GM10248 (cell line): ENCODE measurements at places on chromosomes 5 and 9.

GRCh38 chr5:177447611-177448243 is 1.1 kb downstream of the PRR7 start:
- DNase-seq, result no peak

DNA sequence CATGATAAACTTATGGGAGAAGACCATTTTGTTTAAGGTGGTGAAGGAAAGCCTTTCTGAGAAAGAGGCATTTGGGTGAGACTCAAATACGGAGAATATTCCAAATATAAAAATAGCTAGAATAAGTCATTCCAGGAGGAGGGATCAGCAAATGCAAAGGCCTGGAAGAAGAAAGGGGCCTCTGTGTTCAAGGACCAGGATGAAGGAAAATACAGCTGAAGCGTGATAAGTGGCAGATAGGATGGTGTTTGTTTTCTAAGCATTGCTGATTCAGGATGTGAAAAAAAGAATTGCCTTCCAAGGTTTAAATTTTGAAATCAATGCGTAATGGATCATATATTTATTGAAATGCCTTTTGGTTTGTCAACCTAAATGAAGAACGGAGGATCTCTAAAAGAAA is 59.4 kb upstream of the CAST start:
- DNase-seq, result no peak

- DNase-seq, result peak; percentile 73
Measured at GRCh38 chr9:128115187-128116103, 12.1 kb downstream of the PTGES2 start.

- DNase-seq, result no peak
Measured at GRCh38 chr5:178348356-178349074, 115.9 kb upstream of the PHYKPL start.

DNA sequence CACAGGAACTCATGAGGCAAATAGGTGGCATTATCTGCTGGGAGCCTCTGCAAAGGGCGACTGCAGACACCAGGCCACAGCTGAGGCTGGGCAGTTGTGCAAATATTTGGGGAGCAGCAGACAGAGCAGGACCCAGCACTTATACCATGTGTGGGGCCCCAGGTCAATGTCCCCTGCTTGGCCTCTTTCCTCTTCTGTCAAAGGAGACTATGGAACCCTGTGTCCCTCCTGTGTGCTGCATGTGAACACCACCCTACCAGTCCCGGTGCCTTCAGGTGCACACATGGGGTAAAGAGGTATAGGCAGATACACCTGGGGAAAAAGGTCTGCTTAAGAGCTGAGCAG is 50.8 kb downstream of the ROR2 start:
- DNase-seq, result no peak

DNA sequence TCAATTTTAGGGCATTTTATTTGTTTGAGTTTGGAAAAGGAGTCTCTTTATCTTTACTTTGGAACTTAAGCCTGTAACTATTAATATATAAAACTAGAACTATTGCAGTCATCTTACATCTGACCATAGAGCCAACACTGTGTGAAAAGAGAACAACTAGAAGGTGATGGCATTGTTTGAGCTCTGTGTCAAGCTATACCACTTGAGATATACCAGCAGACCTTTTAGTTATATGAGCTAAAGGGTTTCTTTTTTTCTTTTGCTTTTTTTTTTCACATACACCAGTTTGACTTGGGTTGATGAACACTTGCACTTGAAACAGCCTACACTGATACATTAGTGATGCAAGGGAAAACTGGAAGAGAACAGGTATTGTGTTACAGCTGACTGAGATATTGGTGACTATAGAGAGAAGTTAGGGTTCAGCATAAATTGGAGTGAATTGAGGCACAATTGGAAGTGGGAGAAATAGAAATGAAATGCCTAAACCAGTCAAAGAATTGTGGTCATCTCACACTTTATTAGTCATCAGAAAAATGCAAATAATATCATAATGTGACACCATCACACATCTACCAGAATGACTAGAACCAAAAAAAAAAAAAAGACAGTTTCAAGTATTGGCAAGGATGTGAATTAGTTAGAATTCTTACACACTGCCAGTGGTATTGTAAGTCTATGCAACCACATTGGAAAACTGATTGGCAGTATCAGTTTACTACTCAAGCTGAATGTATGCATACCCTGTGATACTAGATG is 60.9 kb downstream of the ADRB2 start:
- DNase-seq, result no peak

DNA sequence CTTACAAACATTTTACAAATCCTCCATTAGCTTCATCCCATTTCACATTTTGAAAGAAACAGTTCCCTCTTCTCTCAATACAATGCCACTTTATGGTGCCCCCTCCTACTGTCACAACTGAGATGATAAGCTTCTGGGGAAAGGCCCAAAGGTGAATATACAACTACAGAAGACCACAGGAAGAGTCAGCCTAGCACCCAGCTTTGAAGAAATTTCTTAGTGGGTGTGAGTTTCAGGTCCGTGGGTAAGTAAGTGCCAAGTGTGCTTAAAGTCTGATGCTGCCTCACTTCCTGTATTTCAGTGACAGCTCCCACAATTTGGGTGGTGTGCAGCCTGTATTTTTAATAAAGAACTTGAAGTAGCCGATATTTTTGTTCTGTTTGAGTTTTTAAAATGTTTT is 68.1 kb downstream of the ARHGEF28 start:
- DNase-seq, result peak; percentile 35

- DNase-seq, result no peak
Measured at GRCh38 chr5:135831851-135832555, 2.5 kb upstream of the SLC25A48 start.

DNA sequence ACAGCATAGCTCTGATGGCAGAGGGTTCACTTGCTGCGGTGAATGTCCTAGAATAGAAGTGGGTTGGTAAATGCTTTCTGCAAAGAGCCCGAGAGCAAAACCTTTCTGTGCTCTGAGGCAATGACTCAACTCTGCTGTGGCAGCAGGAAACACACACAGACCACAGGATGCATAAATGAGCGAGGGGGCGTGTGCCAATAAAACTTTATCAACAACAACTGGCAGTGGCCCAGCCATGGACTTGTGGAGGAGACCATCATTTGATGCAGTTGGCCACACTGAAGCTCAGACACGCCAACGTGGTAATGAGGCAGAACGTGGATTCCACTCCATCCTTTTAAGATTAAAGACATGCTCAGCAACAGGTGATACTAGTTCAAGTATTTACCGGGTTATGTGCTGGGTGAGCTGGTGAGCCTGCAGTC is 6.8 kb downstream of the MRPL36 start:
- peak; percentile 86 for DNase-seq

- no peak for DNase-seq
Measured at GRCh38 chr5:103829585-103829984, 267.0 kb upstream of the NUDT12 start.

GRCh38 chr5:179462040-179462439 is 88.3 kb upstream of the RUFY1 start:
- DNase-seq, result no peak

DNA sequence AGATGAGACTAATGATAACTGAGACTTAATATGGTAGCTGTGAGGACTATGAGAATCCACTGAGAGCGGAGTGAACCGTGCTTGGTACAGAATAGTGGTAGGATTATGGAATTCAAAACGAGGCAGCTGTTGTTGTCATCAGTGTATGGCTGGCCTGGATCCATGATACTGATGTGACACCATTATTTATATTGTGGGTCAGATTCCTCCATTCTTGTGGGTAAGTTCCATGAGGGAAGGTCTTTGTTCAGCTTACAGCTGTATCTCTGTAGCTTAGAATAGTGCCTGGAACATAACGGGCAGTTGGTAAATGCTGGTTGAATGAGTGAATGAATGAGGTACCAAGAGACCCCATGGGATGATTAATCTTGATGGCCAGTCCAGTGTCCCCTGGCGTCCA is 61.8 kb downstream of the ACER2 start:
- no peak for DNase-seq

- no peak for DNase-seq
Measured at GRCh38 chr5:9405196-9405754, 140.6 kb downstream of the SEMA5A start.

DNA sequence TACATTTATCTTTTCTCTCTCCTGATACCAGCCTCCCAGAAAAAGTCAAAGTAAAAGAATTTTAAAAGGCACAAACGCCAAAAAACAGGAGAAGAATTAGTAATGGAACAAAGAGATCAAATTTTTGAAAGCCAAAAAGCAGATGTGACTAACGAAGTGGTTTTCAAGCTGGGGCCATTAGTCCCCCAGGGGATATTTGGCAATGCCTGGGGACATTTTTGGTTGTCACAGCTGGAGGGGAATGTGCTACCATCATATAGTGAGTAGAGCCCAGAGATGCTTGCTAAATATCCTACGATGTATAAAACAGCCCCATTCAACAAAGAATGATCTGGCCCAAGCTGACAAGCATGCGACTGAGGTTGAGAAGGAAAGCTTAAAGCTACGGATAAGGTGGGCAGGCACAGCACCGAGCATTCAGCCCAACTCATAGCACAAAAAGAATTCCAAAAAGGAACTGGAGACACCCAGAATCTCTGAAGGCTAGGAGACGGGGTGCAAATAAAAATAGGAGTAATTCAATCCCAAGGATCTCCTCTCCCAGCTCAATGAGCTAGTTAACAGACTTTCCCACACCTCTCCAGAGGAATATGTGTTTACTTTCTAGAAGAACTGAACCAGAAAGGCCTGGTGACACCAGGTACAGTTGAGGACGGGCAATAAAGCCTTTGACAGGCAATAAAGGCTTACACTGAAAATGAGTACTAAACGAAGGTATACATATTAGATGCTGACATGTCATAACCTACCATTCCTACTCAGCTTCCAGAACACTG is 269.0 kb downstream of the DENND1A start:
- DNase-seq, result no peak

DNA sequence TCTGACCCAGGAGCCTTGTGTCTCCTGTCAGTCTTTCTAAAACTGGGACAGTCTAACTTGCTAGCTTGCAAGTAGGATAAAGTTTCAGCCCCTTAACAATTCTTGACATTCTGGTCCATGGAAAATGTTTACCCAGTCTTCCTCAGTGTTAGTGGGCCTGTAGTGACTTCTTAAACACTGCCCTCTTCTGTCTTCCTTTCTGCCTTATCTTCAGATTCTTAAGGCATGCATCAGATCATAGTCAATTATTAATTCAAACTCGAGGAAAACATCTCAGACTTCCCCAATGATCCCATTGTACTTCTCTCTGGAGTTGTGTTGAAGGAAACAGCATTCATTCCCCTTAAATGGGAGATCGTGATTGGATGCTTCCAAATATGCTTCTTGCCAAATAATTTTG is 1199.8 kb downstream of the DTWD2 start:
- DNase-seq, result no peak

DNA sequence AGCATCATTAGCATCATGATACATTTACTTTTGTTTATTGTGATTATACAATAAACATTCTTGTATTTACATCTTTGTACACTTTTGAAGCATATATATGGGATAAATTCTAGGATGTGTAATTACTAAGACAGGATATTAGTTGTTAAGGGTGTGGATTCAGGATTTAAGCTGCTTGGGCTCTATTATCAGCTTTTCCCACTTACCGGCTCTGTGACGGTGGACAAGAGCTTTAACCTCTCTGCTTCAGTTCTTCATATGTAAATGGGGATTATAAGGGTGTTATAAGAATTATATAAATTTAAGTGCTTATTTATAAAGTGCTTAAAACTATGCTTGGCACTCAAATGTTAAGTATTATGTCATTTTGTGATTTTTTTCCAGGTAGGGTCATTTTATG is 131.1 kb downstream of the FER start:
- DNase-seq, result no peak

DNA sequence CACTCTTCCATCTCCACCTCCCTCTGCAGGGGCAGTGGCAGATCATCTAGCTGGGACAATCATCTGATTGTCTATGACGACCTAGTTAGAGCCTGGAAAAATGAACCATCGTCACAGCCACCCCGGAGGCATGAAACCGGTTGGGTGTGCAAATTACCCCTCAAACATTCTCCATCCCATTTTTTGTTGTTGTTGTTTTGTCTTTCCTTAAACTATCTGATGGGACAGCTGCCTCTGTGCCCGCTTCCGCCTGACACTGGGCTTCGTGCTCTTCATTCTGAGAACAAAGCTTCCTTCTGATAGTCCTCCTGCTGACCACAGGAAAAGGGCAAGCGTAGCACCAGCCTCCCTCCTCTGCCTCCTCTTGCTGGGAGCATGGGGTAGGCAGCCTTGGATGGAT is 7.0 kb upstream of the NDST1 start:
- no peak for DNase-seq

DNA sequence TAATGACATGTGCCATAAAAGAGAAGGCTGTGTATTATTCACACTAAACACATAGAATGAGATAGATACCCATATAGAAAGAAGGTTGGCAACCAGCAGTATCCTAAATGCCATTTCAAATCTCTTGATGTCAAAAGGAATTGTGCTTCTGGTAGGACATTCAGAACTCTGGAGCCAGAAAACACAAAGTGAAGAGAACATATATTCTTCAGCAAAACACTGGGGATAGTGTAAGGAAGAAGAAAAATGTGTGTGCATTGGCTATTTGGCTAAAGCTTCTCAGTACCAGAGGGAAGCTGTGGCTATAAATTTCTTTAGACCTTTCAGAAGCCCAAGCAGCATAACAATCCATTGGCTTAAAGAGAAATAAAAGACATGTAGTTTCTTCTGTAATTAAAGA is 551.6 kb upstream of the C9orf72 start:
- DNase-seq, result no peak

DNA sequence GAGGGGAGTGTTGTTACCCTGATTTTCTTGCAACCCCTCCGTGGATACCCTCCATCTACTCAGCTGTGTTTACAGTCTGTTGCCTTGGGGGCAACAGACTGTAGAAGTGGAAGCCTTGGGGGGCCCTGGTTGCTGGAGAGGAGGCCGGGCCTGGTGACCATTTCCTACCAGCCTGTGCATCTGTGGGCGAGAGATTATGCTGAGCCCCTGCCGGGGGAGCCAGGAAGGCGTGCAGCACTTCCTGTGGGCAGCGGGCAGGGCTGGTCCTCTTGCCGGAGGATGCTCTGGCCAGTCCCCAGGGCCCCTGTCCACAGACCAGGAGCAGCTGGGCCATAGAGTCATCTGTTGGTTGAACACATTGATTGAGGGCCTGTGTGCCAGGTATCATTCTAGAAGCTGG is 11.1 kb downstream of the ERGIC1 start:
- no peak for DNase-seq

DNA sequence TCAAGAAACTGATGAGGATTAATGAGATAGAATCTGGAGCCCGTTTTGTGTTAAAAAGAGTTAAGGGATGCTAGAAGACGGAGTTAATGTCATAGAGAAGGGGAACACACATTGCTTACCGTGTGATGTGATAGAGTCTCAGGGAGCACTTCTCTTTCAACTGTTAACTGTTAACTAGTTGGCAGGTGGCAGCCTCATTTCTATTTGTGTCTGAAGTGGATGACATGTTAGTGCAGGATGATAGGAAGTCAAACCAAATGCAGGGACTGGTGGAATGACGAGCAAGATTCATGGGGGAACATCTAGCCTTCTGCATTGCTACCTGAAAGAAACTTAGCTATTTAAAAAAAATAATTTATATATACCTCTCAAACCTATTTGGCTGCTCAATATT is 222.7 kb downstream of the MAST4 start:
- DNase-seq, result no peak

GRCh38 chr5:124180299-124180874 is 566.1 kb downstream of the ZNF608 start:
- no peak for DNase-seq

GRCh38 chr9:76358628-76359280 is 35.5 kb downstream of the RFK start:
- DNase-seq, result no peak

GRCh38 chr5:178439493-178440180 is 150.6 kb downstream of the COL23A1 start:
- no peak for DNase-seq
